ENCODE measurements at places on chromosomes 11 and 22.

DNA sequence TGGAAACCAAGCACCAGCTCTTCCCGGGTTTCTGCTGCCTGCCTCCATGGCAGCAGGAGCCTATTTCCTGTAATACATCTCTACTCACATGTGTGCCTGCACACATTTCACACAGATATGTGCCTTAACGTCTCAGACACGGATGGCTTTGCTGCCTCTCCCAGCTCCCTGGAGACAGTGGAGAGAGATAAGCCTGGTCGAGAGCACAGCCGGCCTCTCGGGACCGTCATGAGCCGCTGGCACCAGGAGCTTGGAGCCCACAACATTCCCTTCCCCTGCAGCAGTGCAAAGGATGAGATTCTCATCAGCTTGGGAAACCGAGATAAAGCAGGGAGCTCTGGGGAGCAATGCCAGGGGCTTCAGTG, 587.7 kb downstream of the BRD1 start:
- DNase-seq, result no peak

GRCh38 chr22:20946080-20946986, 20.7 kb upstream of the AIFM3 start:
- DNase-seq, result no peak

DNA sequence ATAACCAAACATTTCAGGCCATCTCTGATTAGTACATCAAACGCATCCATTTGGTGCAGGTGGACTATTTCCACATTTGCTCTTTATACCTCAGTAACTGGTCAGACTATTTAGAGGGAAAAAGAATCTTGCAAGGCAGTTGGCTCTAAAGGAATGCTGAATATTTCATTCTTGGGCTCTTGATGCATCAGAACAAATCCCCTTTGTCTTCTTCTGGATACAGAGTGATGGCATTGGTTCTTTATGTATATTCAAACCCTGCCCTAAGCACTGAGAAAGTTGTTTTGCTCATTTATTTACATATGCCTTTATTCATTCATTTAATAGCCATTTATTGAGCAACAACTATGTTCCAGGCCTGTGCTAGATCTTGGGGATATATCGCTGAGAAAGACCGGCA, 31.1 kb upstream of the RAB30 start:
- DNase-seq, result no peak

GRCh38 chr11:59200423-59200746, 12.3 kb downstream of the MPEG1 start:
- no peak for DNase-seq

- no peak for DNase-seq
Observed at GRCh38 chr11:46686886-46687795, 13.3 kb downstream of the ARHGAP1 start.

GRCh38 chr22:46100401-46101105, 49.8 kb upstream of the PPARA start:
- no peak for DNase-seq

GRCh38 chr11:66432597-66432996, 6.1 kb downstream of the MRPL11 start:
- DNase-seq, result no peak

GRCh38 chr11:83166193-83166866, 9.4 kb downstream of the PCF11 start:
- no peak for DNase-seq

GRCh38 chr11:76824980-76825725, 35.6 kb upstream of the ACER3 start:
- no peak for DNase-seq

DNA sequence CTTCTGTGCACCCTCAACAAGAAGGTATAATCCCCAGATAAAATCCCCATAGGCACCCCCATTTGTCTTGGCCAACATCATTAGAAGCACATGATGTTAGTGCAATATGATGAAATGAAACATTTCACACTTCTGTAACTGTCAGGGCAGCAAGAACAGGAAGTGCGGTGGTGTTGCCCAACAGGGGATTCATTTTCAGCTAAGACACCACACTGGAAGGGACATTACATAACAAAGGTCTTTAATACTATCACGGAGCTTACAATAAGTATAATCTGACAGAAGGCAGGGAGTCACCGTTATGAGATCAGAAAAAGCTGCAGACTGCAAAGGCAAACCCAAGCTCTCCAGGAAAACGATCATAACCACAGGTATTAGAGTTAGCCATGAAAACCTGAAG, 2.0 kb downstream of the OR52W1 start:
- DNase-seq, result no peak

GRCh38 chr11:88697139-88697538, 359.6 kb upstream of the CTSC start:
- DNase-seq, result no peak

DNA sequence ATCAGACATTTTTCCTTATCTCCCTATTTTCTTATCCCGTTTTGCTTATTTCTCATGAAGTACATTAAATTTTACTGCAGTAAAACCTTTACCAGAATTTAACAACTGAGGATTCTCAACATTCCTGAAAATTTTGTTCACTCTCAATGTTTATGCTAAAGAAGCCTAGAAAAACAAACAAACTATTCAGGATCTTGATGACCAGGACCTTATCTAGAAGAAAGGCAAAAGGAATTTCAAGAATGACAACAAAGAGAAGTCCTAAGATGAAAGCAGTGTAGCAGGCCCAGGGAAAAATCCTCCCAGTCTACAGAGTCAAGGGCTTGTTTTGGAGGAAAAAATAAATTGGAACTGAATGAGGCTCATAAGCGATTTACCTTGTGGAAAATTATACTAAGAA, 283.3 kb upstream of the ARHGAP42 start:
- no peak for DNase-seq

GRCh38 chr11:113568566-113568965, 93.4 kb upstream of the DRD2 start:
- no peak for DNase-seq

GRCh38 chr11:62669420-62670161, 1.9 kb upstream of the UQCC3 start:
- no peak for DNase-seq

GRCh38 chr11:6397636-6398035, 7.4 kb downstream of the SMPD1 start:
- DNase-seq, result no peak

- no peak for DNase-seq
Observed at GRCh38 chr11:3926458-3927095, 71.1 kb downstream of the STIM1 start.

DNA sequence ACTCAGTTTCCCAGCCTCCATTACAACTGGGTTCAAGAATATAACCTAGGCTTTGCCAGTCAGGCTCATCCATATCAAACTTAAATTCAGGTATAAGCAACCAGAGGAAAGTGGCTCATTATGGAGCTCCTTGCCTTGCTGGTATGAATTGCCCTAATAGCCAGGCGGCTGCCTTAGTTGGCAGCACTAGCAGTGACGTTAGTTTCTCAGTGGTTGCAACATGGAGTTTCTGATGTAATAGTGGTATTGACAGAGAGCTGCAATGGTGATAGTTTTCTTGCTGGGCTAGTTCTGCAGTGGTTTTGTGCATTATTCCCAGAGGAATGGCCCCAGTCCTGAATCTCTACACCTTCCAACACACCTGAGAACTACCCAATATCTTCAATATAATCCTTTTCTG, 3.8 kb upstream of the TMEM123 start:
- no peak for DNase-seq

GRCh38 chr11:129209891-129210830, 18.0 kb upstream of the ARHGAP32 start:
- DNase-seq, result no peak

DNA sequence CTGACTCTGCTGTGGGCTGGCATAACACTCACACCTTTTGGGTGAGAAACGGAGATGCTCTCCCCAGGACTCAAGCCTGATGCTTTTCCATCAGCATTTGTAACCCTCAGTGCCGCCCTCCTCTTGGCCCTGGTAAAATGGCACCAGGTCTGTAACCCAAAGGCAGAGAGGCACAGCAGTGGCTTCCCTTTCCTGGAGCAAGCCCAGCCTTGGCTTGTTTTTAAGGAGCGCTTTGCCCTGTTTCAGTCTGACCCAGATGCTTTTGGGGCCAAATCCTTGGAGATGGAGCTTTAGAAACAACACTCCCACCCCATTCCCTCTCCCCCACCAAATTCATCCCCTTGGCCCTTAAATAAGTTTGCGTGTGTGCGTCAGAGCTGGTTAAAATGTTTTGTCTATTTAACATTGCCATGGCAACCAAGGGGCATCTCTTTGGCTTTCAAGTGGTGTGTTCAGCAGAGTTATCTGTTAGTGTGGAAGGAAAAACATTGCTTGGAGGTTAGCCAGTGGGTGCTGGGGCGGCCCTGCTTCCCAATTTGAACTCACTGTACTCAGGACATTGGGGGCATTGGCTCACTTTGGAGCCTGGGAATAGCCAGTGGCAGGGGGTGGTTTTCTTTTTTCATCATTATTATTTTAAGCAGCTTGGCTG, 134.1 kb downstream of the NAV2 start:
- no peak for DNase-seq

- no peak for DNase-seq
Observed at GRCh38 chr22:50313021-50313420, 5.6 kb upstream of the PLXNB2 start.

DNA sequence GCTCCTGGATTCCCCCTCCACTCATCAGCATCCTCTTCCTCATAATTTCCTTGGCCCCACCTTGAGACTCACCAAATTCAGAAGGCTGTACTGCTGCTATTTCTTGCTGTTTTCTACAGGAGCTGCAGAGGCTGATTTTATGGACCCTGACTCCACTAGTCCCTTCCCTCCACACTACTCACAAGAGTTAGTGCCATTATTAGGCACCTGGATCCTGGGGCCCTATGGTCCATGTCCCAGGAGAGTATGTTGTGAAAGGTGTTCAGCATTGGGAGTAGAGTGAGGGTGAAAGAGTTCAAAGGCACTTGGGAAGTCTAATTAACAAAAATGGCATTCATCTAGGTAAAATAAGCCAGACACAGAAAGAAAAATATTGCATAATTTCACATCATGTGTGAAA, at the start of gene OR56A4:
OR56A4 (minus strand) TSS at position 101 of the 400 bp plus-strand sequence. CDS start 3,954 bp downstream, outside the sequence.
- no peak for DNase-seq

GRCh38 chr22:50022171-50022819, 9.7 kb upstream of the IL17REL start:
- DNase-seq, result no peak

DNA sequence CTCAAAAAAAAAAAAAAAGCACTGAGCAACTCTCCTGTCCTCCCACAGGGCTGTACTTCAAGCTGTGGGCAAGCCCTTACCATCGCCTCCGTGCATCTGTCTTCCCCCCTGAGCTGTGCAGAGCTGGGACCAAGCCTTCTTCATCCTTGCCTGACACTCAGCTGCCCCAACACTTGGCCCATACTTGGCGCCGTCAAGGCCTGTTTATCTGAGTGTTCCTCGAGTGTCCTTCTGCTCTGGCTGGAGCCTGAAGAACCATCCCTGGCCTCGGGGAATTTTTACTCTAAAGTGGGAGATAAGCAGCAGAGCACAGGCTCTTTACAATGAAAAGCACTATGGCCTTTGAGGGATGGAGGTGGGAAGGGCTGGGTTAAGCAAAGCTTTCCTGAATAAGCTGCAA, 1.6 kb upstream of the TIRAP start:
- no peak for DNase-seq

- DNase-seq, result no peak
Observed at GRCh38 chr22:42977569-42977968, 37.4 kb downstream of the PACSIN2 start.

DNA sequence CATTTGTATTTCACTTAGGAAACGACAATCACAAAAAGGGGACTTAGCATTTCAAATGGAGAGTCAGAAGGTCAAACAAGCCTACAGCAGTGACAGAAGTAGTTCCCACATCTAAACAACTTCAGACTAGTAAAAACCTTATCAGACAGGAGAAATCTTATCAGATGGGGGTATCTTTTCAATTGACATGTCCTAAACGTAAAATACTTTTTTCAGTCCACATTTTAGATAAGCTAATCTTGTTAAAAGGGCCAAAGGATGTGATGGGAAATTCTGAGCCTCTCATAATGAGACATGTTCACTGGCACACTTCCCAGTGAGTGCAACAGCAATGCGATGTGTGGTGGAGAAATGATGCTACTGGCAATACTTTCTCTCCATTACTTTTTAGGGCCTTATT, 2.4 kb downstream of the MAPK1 start:
- DNase-seq, result no peak

DNA sequence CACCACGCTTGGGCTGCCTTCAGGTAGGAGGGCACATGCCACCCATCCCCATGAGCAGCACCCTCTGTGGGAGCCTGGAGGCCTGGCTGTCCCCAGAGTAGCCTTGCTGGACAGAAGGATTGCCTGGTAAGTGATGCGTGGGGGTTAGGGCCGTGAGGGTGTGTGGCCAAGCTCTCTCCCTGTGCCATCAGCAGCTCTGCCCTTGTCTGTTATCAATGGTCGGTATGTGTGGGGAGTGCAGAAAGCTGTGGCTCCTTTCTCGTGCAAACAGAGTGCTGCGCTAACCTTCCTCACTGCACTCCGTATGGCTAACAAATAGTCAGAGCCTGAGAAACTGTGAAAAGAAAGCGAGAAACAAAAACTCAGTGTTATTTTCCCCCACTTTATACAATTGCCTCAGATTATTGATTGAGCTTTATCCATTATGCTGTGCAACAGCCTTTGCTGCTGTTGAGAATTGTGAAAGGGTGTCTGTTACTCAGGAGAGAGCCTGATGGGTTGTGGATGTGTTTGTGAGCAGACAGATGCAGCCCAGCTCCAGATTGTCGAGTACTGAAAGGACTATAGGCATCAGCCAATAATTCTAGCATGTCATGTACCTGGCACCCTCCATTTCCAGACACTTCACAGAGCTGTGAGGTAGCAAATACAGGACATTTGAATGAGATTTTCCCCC, 432.2 kb downstream of the NTM start:
- DNase-seq, result no peak

- no peak for DNase-seq
Observed at GRCh38 chr22:35208003-35208402, 49.3 kb upstream of the HMGXB4 start.

DNA sequence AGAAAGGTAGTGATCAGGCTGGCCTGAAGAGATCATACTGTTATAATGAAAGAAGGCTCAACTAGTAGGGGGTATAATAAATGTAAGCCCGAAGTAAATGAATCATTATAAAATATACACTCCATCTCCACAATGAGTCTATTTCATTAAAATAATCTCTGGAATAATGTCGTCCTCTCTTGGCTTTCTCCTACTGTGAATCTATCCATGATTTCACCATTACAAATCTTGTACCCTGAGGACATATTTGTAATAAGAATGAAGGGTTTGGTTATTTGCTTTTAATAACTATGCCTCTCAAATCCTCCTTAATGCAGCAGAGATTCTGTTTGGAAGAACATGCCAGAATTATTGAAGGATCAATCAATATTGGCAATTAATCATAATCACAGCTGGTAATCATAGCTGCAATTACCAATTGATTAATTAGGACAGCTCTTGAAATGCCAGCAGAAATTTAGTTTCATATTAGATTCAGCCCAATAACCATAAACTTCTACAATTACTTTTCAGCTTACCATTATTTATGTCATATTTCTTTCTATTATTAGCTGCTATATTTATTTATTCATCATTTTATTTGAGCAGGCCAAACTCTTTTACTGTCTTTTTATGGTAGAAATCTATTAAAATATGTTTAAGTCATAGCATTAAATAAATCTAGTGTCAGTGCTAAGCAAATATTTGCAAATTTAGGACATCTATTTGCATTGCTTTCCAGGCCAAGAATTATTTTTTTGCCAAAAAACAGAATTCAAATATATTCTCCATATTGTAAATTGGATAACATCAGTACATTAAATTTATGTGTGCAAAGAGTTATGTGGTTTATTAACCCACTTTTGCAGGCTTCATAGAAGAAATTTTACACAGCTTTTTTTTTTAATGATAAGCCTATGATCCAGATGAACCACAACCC, 588.4 kb upstream of the LRRC4C start:
- DNase-seq, result no peak
